ENCODE measurements at places on chromosomes 4 and X. TPM values are rescaled to one million over a fixed set of nuclear protein-coding genes. Genes with fewer than 3 reads are reported as not detected.

Gene NMU
- polyA plus RNA-seq: not detected

Gene INTS12
- polyA plus RNA-seq: 34.2 TPM

Gene ZCCHC12
- 0.06 TPM for polyA plus RNA-seq

Gene RS1
- not detected for polyA plus RNA-seq

Gene VCX3A
- polyA plus RNA-seq: not detected

Gene CAPN6
- not detected for polyA plus RNA-seq

Gene SPANXB1
- polyA plus RNA-seq: not detected

Gene DUSP21
- not detected for polyA plus RNA-seq

Gene MAGEA3
- polyA plus RNA-seq: not detected

Gene ANK2
- 30.7 TPM for polyA plus RNA-seq

Gene RTL9
- 0.15 TPM for polyA plus RNA-seq

Gene CXCL10
- polyA plus RNA-seq: 0.10 TPM

Gene SSX4
- polyA plus RNA-seq: not detected

Gene DGKK
- not detected for polyA plus RNA-seq
